Stimulated activated CD4-positive, alpha-beta T cell treated with anti-CD3 and anti-CD28 coated beads, Interleukin-2, amount 100 ng/mL, for 4 hours (primary cell): ENCODE measurements at places on chromosomes 5 and 9.

DNA sequence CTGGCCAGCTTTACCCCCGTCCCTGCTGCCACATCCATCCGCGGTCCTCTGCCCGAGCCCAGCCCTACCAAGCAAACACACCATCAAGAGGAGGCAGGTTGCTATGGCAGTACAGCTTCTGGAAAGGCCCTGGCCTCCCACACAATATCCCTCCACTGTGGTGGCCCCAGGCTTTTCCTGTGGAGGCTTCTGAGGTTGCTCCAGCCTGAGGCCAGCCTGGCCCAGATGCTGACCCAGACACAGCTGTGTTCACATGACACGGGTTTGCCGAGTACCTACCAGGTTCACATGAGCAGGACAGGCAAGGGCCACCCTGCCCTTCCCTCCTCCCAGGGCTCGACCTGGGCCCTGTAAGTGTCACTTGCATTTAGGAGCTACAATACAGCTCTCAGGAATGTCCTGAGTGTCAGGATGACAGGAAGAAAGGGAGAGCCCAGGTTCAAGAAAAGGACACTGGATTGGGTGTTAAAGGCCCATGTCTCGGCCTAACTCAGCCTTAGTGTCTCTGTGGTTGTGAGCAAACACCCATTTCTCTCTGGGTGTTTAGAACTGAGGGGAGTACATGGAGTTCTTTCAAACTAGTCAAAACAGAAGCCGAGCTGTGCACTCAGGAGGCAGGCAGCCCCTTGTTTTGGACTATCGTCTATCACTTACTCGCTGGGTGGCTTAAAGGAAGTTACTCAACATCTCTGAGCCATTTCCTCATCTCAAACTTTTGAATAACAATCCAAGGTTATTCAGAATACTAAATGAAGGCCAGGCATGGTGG is 40.2 kb downstream of the NAIF1 start:
- no peak for DNase-seq

GRCh38 chr5:111513131-111513520 is 791 bp upstream of the STARD4 start:
- peak; percentile 70 for DNase-seq

- no peak for DNase-seq
Measured at GRCh38 chr9:126049088-126049487, 277.5 kb upstream of the MVB12B start.

- no peak for DNase-seq
Measured at GRCh38 chr9:4855841-4856240, 63.1 kb downstream of the RCL1 start.

- no peak for DNase-seq
Measured at GRCh38 chr5:168531987-168532864, 3.1 kb downstream of the FBLL1 start.

GRCh38 chr5:82307451-82307850 is 29.3 kb upstream of the RPS23 start:
- DNase-seq = no peak

DNA sequence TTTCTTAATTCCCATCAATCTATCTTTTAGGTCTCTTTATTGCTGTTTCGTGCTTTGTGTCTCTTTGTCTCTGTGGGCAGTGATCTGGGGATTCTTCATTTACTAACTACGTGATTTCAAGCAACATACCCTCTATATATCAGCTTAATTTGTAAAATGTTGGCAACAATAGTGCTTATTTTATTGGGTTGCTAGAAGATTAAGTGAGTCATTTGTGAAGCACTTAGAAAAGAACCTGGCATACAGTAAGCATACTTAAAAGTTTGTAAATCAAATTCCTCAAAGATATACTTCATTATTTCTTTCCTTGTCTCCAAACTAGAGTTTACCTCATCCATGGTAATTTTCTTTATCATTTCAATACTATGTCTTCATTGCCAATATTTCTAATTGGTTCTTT is 669.7 kb downstream of the MAT2B start:
- no peak for DNase-seq
